Ovary (tissue), 10 donors: ENCODE measurements at places on chromosomes 6 and 20. TPM values are rescaled to one million over a fixed set of nuclear protein-coding genes. Genes with fewer than 3 reads are reported as not detected.

- DNase-seq = no peak
Measured at GRCh38 chr6:167129159-167129558, 6.3 kb downstream of the CCR6 start.

GRCh38 chr6:75204959-75205775 is 686 bp downstream of the COL12A1 start:
- peak; percentile 73 for DNase-seq

- no peak for DNase-seq
Measured at GRCh38 chr6:31725502-31726350, 2.6 kb downstream of the MPIG6B start.

DNA sequence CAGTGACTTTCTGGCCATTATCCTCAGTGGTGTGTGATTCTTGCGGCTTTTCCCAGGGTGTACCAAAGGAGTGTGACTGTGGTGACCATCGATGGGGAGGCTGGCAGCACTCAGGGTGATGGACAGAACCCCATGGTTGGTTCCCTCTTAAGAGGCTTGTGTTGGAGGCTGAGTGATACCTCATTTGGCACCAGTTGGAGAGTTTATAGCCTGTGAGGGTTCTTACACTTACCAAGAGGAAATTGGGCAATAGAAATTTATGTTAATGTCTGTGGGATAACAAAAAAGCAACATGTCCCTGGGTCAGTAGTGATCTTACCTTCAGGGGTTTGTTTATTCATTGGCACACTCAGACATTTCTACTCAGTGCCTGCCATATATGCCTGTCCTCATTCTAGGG is 37.2 kb downstream of the DAAM2 start:
- no peak for DNase-seq

DNA sequence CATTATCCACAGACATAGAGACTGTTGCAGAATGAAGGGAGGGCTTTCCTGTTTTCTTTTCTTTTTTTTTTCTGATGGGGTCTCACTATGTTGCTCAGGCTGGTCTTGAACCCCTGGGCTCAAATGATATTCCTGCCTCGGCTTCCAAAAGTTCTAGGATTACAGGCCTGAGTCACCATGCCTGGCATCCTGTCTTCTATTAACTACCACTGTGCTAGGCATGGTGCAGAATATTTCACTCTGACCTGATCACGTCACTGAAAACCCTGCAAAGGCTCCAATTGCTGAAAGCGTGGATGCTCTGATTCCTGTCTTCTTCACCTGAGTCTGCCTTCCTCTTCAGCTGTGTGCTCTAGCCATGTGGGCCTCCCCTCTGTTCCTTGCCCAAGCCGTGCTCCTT is 8.5 kb upstream of the DNMT3B start:
- no peak for DNase-seq

DNA sequence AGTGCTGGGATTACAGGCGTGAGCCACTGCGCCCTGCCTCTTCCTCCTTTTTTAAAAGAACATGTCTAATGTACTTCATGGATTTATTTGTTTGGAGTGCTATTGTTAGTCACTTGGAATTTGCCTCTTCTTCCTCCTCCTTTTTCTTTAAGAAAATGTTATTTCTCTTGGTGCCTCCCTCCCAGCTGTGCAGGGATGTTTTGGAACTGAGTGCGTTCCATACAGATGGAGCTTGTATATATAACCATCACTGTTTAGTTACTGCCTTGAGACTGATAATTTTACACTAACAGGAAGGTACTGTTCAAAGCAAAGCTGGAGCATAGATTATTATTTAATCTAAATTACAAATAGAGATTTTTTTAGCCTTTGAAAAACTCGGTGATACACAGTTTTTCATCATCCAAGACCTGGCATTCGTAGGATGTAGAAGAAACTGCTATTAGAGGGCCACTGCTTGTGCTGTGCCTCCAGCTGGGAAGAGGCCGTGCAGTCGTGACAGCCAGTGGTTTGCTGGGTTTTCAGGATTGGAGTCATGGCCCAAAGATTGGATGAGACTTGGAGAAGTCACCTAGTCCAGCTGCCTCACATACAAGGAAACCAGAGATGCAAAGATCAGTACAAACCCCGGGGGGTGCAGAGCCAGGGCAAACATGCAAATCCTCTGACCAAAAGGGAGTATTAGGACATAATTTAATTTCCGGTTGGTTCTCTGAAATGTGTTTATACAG is 123.1 kb downstream of the PLEKHG1 start:
- DNase-seq = no peak

Gene SYNDIG1
- 1.6 TPM for total RNA-seq
